Ovary (tissue), 10 donors: ENCODE measurements at places on chromosomes 13 and 19. TPM values are rescaled to one million over a fixed set of nuclear protein-coding genes. Genes with fewer than 3 reads are reported as not detected.

DNA sequence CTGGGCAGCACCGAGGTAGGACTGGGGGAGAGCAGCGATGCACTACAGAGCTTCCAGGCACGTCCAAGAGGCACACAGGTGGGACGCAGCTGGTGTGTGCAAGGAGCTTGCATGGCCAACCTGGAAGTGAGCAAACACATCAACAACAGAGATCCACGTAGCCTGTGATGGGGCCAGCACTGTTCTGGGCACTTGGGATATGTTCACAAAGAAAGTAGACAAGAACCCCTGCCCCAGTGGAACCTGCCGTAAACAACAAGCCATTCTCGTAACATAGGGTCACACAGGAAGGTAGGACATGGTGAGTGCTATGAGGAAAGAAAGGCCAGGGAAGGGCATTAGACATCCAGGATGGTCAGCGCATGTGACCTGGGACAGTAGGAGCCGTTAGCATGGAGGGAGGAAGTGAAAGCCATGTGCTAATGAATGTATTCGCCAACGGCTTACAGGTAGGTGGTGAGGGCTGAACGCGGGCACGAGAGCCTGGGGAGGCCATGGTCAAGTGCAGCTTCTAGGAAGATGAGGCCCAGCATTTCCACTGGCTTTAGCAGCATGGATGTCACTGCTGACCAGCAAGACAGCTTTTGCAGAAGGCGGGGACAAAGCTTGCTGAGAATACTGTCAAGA is 105.5 kb downstream of the TEX26 start:
- DNase-seq: no peak

- DNase-seq: no peak
These were observed 16.9 kb downstream of the GPC6 start for GRCh38 chr13:93243375-93244063.

The USHBP1 gene
- polyA plus RNA-seq: 1.1 TPM

- no peak for DNase-seq
These were observed 20.1 kb upstream of the ARHGEF18 start for GRCh38 chr19:7328647-7329046.

DNA sequence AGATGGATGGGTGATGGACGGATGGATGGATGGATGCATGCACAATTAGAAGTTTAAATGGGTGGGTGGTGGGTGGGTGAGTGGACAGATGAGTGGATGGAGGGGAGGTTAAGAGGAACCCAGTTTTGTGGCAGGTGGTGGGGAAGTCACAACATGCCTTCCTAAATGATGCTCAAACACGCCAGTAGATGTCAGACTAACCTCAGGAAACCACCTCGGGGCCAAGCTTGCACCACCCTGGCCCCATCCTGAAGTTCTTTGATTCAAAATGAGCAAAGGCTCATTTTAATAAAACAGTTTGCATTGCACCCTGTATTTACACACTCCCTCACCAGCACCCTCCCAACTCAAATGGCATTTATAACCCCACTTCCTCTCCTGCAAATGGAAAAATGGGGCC is 91.4 kb upstream of the CACNA1A start:
- DNase-seq: peak; percentile 18
